ENCODE measurements at places on chromosomes 5 and 9.

GRCh38 chr5:135600152-135600570 is 21.4 kb upstream of the CXCL14 start:
- no peak for DNase-seq

GRCh38 chr5:128870923-128871322 is 94.4 kb upstream of the SLC27A6 start:
- DNase-seq = no peak

DNA sequence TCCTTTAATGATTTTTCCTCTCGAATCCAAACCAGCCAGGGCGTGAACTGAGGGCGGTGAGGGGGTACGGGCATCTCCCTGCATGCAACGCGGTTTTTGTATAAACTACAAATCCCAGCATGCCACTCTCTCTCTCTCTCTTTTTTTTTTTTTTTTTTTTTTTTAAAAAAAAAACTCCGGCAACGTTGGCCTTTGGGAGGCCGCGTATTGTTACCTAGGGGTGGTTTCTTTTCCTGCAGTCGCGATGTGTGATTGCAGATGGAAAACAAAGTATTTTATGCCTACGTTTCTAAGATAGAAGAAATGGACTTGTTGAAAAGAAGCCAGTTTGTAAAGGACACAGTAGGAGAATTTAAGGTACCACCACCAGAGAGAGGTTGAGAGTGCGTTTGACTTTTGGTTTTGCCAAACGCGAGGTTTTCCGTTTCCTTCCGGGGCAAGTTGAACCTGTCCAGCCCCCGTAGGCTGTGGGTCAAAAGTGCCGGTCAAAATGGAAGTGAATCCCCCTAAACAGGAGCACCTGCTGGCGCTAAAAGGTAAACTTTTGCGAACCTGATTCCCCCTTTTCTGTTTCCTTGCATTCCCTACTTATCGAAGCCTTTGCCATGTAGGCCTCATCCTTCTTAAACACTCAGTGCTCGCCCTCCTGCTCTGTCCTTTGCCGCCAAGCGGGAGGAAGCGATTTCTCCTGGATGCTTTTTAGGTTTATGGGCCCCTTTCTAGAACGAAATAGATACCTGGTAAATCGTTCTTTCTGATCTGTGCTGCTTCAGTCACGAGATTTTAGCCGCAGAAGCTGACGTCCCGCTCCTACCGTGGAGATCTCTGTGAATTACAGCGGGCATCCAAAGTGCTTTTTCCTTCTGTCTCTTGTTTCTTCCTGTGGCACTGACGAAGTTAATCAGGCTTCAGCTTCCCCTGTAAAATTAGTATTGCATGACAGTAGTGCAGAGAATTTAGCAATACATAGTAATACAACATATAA is at the start of the genes SHLD3 and TRAPPC13:
TSS of gene SHLD3 (plus strand) at position 457 of the 985 bp plus-strand sequence. CDS start 4,561 bp downstream, outside the sequence.
TSS of gene TRAPPC13 (plus strand) at position 457 of the 985 bp plus-strand sequence. CDS start at position 491, 34 bp downstream.
- DNase-seq = peak; percentile 72

GRCh38 chr5:78597974-78598371 is 50.6 kb downstream of the LHFPL2 start:
- DNase-seq = no peak

- no peak for DNase-seq
Measured at GRCh38 chr5:159003045-159004030, 96.4 kb downstream of the EBF1 start.

GRCh38 chr9:133427658-133428348 is 5.6 kb downstream of the ADAMTS13 start:
- DNase-seq = no peak

GRCh38 chr9:108207561-108208165 is 648.1 kb downstream of the ACTL7B start:
- no peak for DNase-seq

GRCh38 chr9:95620314-95620713 is 103.5 kb upstream of the PTCH1 start:
- DNase-seq = no peak

- no peak for DNase-seq
Measured at GRCh38 chr5:6827526-6828219, 114.4 kb downstream of the TENT4A start.

DNA sequence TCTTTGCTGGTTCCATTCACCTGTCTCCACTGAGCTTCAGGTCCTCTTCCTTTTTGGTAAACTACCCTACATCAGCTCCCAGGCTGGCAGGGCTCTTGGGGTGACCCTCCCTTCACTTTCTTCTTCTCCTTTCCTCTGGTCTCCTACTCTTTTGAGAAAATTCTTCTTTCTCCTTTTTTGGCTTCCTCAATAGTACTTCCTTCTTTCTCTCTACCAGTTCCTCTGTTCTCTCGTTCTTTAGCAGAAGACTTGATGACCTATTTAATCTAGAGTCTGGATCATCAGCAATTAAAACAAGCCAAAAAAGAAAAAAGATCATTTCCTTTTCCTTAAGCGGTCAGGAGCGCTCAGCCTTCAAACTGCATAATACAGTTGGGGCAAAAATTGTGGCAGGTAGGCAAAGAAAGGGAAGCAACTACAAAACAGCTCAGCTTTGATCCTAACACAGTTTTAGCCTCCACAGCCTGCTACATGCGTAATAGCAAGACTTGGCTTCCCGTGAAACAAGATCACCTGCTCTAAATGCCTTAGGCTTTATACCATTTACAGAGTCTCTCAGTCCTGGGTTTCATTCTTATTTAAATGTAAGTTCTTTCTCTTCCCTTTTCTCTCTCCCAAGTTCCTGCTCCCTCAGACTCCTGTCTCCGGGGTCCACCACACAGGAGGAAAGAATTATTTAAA is 14.0 kb upstream of the GSN start:
- no peak for DNase-seq

DNA sequence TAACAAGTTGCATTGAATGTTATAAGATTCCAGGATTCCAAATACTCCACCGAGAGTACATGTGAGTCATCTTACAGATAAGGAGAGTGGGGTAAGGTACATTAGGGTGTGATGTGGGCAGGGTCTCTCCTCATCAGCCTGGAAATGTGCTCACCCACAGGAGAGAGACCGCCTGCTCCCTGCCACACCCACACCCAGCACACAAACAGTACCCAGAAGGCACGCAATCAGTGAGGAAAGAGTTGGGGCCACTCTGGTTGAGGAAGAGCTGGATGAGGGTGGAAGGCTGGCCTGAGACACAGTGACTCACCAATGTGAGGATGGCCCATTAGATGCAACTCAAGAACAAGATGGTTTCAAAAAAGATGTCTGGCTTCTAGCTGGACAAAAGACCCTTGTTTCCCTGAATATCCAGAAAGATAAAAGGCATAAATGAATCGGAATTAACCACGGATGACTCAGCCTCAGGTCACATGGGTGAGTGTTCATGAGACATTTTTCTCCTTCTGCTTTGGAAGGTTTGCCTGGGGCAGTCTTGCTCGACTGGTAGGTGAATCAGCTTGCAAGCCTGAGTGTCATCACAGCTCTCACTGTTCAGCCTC is 51.1 kb upstream of the LHFPL2 start:
- DNase-seq = no peak

- no peak for DNase-seq
Measured at GRCh38 chr5:102759289-102759688, 4.2 kb downstream of the PAM start.

GRCh38 chr5:180785794-180786221 is 16.8 kb downstream of the MGAT1 start:
- no peak for DNase-seq
